Ascending aorta (tissue), 2 donors: ENCODE measurements at places on chromosomes 5 and 9. TPM values are rescaled to one million over a fixed set of nuclear protein-coding genes. Genes with fewer than 3 reads are reported as not detected.

The HSD17B4 gene
- 65.0 TPM for total RNA-seq

The FCN1 gene
- not detected for total RNA-seq

GRCh38 chr5:90386099-90386710, 23.4 kb downstream of the CETN3 start:
- no peaks in the 10 kb centered on the region for H3K27me3 ChIP-seq
- no peak for DNase-seq
- H3K27ac ChIP-seq, result no peak overlapping the region
- H3K4me1 ChIP-seq, result no peaks in the 10 kb centered on the region

- H3K4me3 ChIP-seq, result no peak overlapping the region
- H3K36me3 ChIP-seq, result no peaks in the 10 kb centered on the region
These were observed 509.7 kb downstream of the PSAT1 start for GRCh38 chr9:78806492-78807160.

The SLC9A3 gene
- 9.9 TPM for total RNA-seq

The IFNB1 gene
- total RNA-seq, result not detected

The CNTNAP3 gene
- total RNA-seq, result 9.0 TPM

GRCh38 chr5:149546974-149547373, 4.3 kb downstream of the CSNK1A1 start:
- H3K36me3 ChIP-seq, result peaks cover 30% of the 10 kb centered on the region
- DNase-seq, result no peak
- no peak overlapping the region for H3K27ac ChIP-seq
- no peaks in the 10 kb centered on the region for H3K27me3 ChIP-seq
- H3K4me1 ChIP-seq, result peaks cover 47% of the 10 kb centered on the region
- H3K4me3 ChIP-seq, result peak overlapping the region; percentile 32

The FAM120AOS gene
- 19.9 TPM for total RNA-seq

DNA sequence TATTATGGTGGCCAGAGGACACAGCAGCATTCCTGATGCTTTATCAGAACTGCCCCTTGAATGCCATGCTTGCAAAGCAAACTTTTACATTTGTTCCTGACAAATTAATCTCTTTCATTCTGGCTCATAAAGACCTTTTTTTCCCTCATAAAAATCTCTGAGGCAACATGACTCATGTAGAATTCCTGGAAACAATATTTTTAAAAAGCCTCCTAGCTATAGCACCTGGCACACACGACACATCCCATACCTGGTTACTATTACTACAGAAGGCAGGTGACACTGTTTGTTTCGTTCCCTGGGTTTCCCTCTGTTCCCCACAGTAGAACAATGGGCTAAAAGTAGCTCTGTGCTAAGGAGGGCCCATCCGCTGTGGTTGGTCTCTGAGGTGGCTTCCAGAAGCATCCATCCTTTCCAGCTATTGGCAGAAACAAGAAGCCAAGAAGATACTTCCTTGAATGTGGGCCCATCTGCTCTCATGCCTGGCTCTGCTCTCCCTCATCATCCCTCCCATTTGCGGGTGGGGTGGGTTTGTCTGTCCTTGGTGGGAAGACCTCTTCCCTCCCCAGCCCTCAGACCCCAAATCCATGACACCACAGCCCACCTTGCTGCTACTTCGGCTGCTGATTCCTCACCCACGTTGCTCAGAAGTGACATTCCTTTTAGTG, 59.1 kb downstream of the GALNT12 start:
- H3K4me1 ChIP-seq, result no peaks in the 10 kb centered on the region
- peak; percentile 39 for DNase-seq
- H3K4me3 ChIP-seq, result no peak overlapping the region
- H3K36me3 ChIP-seq, result no peaks in the 10 kb centered on the region
- H3K27me3 ChIP-seq, result no peaks in the 10 kb centered on the region

DNA sequence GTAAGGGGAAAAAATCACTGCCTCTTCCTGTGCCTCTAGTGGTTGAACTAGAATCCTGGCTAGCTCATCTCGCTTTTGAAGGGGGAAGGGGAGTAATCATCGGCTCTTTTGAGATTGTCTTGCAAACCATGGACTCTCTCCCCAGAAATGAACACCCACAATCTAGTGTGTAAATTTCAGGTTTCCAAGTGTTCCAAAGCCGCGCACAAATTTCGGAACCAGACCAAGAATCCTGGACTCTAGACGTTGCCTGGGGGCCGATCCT, 4.9 kb upstream of the FOXE1 start:
- H3K4me1 ChIP-seq, result no peaks in the 10 kb centered on the region
- DNase-seq, result no peak
- H3K36me3 ChIP-seq, result no peaks in the 10 kb centered on the region
- H3K27ac ChIP-seq, result no peak overlapping the region

DNA sequence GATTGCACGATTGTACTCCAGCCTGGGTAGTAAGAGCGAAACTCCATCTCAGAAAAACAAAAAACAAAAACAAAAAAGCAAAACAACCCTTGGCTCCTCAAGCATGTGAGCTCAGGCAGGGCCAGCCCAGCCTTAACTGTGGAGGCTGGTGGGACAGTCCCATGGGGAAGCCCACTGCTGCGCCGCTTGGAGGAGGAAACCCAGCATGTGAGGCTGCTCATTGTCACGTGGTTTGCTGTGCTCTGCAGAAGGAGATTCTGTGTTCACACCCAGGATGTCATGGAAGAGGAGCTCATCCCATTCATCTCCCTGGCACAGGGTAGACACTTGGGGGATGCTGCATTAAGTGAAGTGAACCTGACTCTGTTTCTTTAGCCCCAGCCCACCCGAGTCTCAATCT, 4.0 kb downstream of the ZBED3 start:
- no peaks in the 10 kb centered on the region for H3K4me1 ChIP-seq
- no peaks in the 10 kb centered on the region for H3K36me3 ChIP-seq
- no peak for DNase-seq
- no peaks in the 10 kb centered on the region for H3K27me3 ChIP-seq

The PCDH1 gene
- total RNA-seq, result 165 TPM

The SHISAL2B gene
- not detected for total RNA-seq

DNA sequence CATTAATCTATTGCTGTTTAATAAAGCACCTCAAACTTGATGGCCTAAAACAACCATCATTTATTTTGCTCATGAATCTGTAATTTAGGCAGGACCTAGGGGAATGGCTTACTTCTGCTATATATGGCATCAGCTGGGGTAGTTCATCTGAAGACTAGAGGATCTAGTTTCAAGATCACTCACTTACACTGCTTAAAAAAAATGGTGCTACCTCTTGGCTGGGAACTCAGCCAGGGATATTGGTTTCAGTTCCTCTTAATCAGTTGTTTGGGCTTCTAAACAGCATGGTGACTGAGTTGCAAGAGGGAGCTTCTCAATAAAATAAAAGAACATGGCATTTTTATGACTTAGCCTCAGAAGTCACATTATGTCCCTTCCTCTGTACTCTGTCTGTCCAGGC, 142.0 kb downstream of the FAM114A2 start:
- H3K4me1 ChIP-seq, result peaks cover 32% of the 10 kb centered on the region
- peak overlapping the region; percentile 1 for H3K27ac ChIP-seq
- no peak overlapping the region for H3K4me3 ChIP-seq
- no peak for DNase-seq
- H3K36me3 ChIP-seq, result no peaks in the 10 kb centered on the region
- no peaks in the 10 kb centered on the region for H3K27me3 ChIP-seq

GRCh38 chr5:172266676-172267092, 16.9 kb downstream of the UBTD2 start:
- no peak overlapping the region for H3K4me3 ChIP-seq
- DNase-seq, result no peak
- no peaks in the 10 kb centered on the region for H3K27me3 ChIP-seq
- H3K4me1 ChIP-seq, result no peaks in the 10 kb centered on the region
- H3K27ac ChIP-seq, result no peak overlapping the region
- H3K36me3 ChIP-seq, result no peaks in the 10 kb centered on the region

The REEP2 gene
- 3.5 TPM for total RNA-seq

GRCh38 chr9:92257327-92257726, 36.2 kb downstream of the IARS1 start:
- no peaks in the 10 kb centered on the region for H3K4me1 ChIP-seq
- no peak overlapping the region for H3K4me3 ChIP-seq
- H3K36me3 ChIP-seq, result peaks cover 86% of the 10 kb centered on the region
- H3K27me3 ChIP-seq, result no peaks in the 10 kb centered on the region
- H3K27ac ChIP-seq, result no peak overlapping the region
- DNase-seq, result no peak

GRCh38 chr5:146240951-146241350, 37.5 kb downstream of the RBM27 start:
- H3K27me3 ChIP-seq, result no peaks in the 10 kb centered on the region
- H3K4me3 ChIP-seq, result peak overlapping the region; percentile 5
- H3K27ac ChIP-seq, result peak overlapping the region; percentile 91
- H3K36me3 ChIP-seq, result peaks cover 14% of the 10 kb centered on the region
- DNase-seq, result no peak

The PCDHGC4 gene
- total RNA-seq, result 59.3 TPM

The GDA gene
- total RNA-seq, result not detected

The GABRA1 gene
- total RNA-seq, result not detected

- H3K27me3 ChIP-seq, result no peaks in the 10 kb centered on the region
- no peaks in the 10 kb centered on the region for H3K4me1 ChIP-seq
- H3K4me3 ChIP-seq, result no peak overlapping the region
- no peak overlapping the region for H3K27ac ChIP-seq
- no peak for DNase-seq
These were observed 136.3 kb downstream of the TMEM232 start for GRCh38 chr5:110590187-110590586.

DNA sequence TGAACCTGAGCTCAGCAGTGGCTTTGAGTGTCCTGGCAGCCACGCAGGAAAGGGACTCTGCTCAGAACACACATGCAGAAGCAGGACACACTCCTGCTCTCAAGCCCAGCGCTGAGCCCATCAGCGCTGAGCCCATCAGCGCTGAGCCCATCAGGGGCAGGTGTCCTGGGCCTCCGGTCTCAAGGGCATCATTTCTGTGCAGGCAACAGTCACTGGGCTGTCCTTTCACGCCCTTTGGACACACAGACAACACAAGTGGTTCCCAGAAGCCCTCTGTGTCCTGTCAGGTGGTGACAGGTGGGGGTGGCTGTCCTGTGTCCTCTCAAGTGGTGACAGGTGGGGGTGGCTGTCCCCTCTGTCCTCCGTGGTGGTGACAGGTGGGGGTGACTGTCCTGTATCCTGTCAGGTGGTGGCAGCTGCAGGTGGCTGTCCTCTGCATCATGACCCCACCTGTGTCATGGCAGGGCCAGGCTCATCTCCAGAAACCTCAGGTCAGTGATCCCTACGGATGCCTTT, 39.0 kb upstream of the CLPTM1L start:
- DNase-seq, result no peak
- H3K36me3 ChIP-seq, result no peaks in the 10 kb centered on the region
- no peaks in the 10 kb centered on the region for H3K27me3 ChIP-seq
- no peak overlapping the region for H3K4me3 ChIP-seq
- H3K27ac ChIP-seq, result no peak overlapping the region
- H3K4me1 ChIP-seq, result no peaks in the 10 kb centered on the region

DNA sequence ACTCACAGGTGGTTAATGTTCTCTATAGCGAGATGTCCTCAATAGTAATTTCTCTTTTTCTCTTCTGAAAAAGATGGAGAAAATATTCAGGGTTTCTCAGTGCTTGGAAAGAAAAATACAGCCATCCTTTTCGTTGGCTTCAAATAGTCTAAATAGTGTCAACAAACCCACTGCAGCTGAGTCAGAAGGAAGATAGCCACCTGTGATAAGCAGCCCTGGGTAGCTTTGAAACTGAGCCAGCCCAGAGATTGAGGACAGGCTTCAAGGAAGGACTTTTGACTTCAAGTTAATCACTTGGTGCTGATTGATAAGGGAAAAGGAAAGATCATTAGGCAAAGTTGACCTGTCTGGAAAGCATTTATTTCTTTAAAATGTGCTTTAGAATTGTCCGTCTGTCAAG, 78.7 kb upstream of the TYRP1 start:
- H3K27ac ChIP-seq, result no peak overlapping the region
- no peaks in the 10 kb centered on the region for H3K36me3 ChIP-seq
- DNase-seq, result no peak
- H3K4me1 ChIP-seq, result no peaks in the 10 kb centered on the region

The PCDHGC5 gene
- total RNA-seq, result 0.11 TPM

DNA sequence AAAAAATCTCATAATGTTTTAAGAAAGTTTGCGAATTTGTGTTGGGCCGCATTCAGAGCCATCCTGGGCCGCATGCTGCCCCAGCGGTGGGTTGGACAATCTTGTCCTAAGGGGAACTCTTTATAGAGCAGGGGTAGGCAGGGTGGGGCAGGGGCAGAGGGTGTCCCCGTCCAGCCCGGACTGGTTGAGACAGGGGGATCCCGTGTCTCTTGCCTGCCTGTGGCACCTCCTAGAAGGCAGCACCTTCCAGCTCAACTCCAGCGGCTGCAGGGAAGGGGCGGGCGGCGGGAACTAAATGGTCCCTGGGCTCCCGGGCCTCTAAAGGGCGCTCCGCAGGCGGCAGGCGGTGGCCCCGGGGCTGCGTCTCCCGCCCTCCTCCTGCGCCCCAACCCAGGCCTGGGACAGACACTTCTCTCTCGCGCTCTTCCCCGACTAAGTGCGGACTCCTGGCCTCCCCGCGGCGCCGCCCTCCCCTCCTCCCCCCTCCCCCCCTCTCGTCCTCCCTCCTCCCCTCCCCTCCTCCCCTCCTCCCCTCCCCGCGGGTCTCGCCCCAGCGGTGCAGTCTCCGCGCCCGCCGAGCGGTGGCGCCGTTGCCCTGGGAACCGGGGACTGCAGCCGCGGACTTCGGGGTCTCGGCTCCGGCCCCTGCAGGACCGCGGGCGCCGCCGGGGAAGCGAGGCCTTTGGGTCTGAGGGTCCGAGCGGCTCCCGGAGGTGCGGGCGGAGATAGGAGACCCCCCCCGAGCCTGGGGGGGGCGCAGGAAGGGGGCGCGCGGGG, 132.6 kb downstream of the MRPL36 start:
- DNase-seq, result no peak
- H3K4me1 ChIP-seq, result no peaks in the 10 kb centered on the region
- H3K27me3 ChIP-seq, result peaks cover 5% of the 10 kb centered on the region
- H3K4me3 ChIP-seq, result peak overlapping the region; percentile 33
- H3K36me3 ChIP-seq, result no peaks in the 10 kb centered on the region

DNA sequence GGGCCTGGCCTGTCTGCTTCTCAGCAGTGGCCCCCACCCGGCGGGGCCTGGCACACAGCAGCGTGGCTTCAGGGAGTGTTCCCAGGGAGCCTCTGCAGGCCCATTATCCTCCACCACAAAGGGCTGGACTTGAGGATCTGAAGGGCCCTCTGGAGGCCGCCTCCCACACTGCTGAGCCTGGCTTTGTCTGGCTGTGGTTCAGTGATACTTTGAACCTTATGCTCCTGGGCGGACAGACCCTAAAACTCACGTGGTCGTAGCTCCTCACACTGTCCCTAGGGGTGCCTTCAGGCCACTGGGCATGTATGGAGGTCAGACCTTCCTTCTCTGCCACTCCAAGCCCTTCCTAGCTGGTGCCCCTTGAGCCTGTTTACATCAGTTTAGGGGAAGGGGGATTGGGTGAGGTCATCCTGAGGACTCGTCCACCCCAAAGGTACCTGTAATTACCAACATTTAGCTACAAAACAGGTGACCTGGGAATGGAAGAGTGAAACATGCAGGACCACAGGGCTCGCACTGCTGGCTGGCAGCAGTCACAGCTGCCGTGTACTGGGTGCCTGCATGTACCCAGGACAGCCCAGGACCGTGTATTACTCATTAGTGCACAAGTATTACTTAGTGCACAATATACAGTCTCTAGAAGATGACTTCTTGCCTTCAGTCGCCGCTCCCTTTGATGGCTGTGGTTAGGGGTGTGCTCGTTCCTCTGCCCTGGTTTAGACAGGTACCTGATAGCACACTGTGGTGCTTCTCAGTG, 8.5 kb downstream of the GRHPR start:
- no peaks in the 10 kb centered on the region for H3K27me3 ChIP-seq
- no peak for DNase-seq
- H3K27ac ChIP-seq, result no peak overlapping the region
- no peak overlapping the region for H3K4me3 ChIP-seq
- peaks cover 44% of the 10 kb centered on the region for H3K36me3 ChIP-seq
- no peaks in the 10 kb centered on the region for H3K4me1 ChIP-seq

GRCh38 chr5:179452356-179453230, 97.8 kb upstream of the RUFY1 start:
- no peaks in the 10 kb centered on the region for H3K27me3 ChIP-seq
- no peaks in the 10 kb centered on the region for H3K4me1 ChIP-seq
- DNase-seq, result no peak
- no peaks in the 10 kb centered on the region for H3K36me3 ChIP-seq
